ENCODE measurements at places on chromosomes 6 and 20.

GRCh38 chr6:90709431-90709996 is 122.6 kb upstream of the MAP3K7 start:
- no peak for DNase-seq

DNA sequence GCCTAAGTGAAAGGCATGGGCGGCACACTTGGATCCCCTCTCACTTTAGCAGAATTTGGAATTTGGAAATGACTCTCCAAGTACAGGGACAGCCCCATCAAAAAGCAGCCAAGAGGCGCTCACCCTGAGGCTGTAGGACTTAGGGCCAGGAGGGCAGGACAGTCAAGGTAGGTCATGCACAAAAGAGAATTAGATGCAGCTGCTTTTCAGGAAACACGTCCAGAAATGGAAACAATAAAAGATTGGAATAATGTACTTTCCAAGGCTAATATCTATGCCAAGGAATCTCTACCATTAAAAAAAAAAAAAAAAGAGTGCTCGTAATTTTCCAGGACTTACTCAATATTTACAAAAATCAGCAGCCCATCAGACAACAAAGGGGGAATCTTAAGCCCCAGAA is 19.9 kb downstream of the PREP start:
- no peak for DNase-seq

DNA sequence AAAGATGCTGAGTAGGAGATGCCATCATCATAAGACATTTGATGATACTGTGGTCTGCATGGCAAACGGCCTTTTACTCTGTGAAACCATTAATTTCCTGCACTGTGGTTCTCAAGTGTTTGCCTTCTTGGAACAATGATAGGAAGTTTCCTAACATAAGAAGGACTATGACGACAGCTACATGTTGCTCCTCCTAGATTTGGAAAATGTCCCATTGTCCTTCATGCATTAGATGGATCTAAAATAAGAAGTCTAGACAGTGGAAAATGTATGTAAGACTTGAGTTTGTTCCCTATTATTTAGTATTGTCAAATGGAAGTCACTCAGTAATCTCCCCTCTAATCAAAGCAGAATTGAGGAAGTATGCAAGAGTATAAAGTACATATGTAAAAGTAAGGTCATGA is 98.5 kb upstream of the TMEM170B start:
- no peak for DNase-seq

- no peak for DNase-seq
These were observed 12.9 kb upstream of the OCSTAMP start for GRCh38 chr20:46563170-46563859.

DNA sequence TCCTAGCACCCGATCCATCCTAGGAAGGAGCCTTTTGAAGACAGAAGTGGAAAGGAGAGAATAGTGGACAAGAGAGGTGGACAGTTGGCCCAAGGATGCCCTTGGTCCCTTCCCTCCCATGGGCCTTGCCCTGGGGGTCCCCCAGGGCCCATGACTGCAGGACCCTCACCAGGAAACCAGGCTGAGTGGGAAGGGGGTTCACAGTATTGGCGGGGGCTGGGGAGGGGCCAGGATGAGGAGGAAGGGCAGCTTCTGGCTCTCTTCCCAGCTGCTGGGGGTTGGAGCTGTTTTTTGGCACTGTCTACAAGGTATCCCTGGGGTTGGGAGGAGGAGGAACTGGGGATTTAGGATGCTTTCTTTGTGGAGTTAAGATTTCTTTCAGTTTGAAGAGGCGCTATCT is 4.0 kb upstream of the DSN1 start:
- DNase-seq = no peak

DNA sequence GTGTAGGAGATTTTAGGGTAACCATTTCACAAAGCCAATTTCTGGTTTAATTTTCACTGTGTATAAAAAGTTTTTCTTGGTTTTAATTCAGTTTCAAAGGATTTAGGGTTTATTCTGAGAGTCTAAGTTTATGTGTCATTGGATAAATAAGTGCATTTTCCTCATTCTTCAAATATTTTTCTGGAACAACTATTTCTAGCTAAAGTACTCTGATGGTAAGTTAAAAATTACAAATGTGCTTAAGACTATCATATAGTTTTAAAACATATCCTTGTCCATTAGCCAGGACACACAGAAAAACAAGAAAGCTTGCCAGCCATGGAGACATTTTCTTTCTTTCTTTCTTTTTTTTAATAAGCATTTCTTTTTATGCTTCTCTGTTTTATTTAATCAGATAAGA is 333.0 kb downstream of the RFPL4B start:
- no peak for DNase-seq

DNA sequence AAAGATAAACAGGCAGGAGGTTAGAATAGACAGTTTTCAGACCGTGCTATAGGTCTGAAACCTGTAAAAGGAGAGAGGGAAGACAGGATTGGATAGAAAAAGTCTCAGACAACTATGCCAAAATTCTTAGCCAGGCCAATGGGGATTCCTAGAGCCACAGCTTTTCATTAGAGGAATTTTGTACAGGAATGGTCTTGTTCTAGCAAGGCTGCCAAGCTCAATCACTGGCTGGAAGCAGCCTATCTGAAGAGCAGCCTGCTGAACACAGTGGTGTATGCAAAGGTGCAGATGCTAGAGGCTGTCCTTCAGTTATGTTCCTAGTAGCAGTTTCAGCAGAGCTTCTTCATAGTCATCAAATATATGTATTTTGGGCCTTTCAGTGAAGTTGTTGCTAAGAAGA is 313.1 kb downstream of the GRIK2 start:
- DNase-seq = no peak

GRCh38 chr6:90701926-90702325 is 115.1 kb upstream of the MAP3K7 start:
- no peak for DNase-seq

GRCh38 chr6:163750431-163751031 is 336.0 kb downstream of the QKI start:
- no peak for DNase-seq

- DNase-seq = no peak
These were observed 10.7 kb downstream of the SLC22A1 start for GRCh38 chr6:160132297-160132637.

- DNase-seq = no peak
These were observed 296.2 kb downstream of the FARS2 start for GRCh38 chr6:5557506-5557905.

DNA sequence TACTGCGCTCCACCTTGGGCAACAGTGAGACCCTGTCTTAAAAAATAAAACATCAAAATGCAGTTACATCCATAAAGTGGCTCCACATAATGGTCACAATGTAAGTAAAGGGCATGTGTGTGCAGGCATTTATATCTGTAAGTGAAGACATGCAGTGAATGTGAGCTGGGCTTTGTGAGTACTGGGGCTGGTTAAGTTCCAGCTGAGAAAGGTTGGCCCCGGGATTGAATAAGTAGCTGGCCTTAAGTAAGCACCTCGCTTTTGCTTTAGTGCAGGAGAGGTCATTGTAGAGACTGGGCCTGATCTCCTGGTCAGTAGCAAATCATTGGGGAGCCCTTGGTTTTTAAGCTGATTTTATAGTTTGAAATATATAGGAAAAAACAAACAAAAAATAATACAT is 8.0 kb downstream of the QKI start:
- DNase-seq = no peak

DNA sequence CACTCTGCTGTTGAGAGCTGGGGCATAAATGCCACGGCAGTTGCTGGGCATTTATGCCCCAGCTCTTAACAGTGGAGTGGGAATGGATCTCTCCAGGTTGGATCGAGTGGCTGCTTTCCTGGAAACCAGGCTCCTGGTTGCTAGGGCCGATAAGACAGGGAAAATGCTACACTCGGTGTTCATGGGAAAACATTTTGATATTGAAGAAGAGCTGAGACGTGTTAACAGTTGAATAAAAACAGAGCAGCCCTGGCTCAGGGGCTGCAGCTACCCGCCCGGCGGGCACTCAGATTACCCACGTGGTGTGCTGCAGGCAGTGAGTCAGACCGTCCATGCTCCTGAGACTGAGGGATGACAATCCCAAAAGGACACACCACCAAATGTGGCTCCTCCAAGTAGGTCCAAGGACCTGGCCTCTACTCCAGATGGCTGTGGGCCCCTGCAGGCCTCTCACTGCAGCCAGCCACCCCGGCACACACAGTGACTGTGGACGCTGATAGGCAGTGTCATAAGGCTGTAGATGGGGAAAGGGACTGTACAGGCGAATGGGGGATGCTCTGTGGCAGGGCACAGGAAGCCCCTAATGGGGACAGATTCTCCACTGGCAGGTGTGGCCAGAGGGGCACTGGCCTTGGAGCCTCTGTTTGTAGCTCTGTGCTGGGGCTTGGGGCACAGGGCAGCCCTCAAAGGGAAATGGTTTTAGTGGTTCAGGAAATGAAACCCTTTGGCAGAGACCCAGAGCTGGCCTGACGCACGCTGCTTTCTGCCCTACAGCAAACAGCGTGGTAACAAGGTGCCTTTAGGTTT is 237.8 kb downstream of the LY86 start:
- no peak for DNase-seq

- DNase-seq = no peak
These were observed 236.8 kb downstream of the DLL1 start for GRCh38 chr6:170053966-170054661.

- no peak for DNase-seq
These were observed 64.9 kb upstream of the ARHGAP18 start for GRCh38 chr6:129774697-129775447.

DNA sequence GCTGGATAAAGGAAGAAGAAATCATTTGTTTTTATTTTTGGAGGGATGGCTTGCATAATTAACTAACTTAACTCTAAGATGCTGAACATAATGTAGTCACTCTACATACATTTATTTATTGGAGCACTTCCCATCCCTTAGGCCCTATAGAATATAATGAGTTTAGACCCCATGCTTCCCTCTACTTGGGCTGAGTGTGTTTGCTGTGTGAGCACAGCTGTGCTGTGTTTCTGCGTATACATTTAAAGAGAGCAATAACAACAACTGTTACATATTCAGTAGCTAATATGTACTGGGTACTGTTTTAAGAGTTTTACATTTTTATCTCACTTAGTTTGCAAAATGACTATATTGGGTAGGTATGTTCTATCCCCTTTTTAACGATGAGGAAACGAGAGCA is 736.6 kb upstream of the NRSN1 start:
- no peak for DNase-seq

DNA sequence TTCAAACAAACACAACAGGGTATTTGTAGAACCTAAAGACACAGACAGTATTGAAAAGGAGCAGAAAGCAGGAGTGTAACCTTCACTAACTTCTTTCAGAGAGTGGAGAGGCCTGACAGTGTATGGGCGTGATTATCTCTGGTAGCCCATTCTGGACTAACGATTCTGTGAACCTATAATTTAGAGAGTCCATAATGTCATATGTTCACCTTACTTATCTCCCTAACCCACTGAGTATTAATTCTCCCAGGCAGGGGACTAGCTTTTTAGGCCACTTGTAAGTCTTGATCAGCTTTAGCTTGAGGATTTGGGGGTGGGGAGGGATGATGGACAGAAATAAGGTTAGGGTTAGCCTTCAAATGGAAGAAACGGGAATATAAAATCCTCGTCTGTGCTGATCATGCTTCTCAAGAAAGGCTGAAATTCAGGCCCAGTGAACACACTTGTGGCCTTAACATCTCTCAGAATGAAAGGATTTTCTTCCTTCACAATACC is 2.8 kb upstream of the PARD6B start:
- DNase-seq = no peak

DNA sequence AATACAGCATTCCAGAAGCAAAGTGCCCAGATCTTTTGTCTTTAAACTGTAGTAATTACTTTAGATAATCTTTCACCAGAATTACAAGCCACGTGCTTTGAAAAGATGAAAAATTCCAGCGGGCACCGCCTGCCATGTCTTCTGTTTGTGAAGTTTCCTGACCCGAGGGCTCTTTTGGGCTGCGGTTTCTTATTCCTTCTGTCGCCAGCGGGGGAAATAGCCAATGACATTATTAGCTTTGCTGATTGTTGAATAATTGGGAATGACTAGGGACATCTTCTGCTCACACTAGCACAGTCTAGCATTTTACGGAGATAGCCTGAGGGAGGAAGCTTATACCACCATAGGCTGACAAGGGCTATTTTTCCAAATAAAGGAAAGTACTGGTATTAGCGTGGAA is 124.7 kb downstream of the SAMD5 start:
- no peak for DNase-seq

DNA sequence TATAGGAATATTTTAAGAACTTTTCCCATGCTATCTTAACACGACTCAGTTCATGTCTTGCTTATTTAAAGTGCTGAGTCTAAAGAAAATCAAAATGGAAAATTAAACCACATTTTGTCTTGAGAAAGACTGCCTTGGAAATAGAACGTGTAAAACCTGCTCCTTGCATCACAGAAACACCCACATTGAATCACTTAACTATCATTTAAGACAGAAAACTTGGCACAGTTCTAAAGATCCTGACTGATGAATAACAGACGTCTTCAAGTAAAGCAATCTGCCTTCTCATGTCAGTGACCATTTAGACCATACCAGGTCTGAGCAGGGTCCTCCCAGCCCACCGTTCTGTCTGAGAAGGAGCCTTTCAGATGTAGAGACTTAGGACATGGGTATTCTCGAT is 7.4 kb downstream of the PERP start:
- DNase-seq = no peak

GRCh38 chr6:124947971-124948451 is 14.2 kb upstream of the RNF217 start:
- DNase-seq = no peak

- DNase-seq = peak; percentile 11
These were observed 181.2 kb downstream of the DTNBP1 start for GRCh38 chr6:15481390-15482291.

- DNase-seq = no peak
These were observed 139.4 kb upstream of the EYA4 start for GRCh38 chr6:133101790-133102189.

- no peak for DNase-seq
These were observed 86.8 kb downstream of the HAO1 start for GRCh38 chr20:7853493-7853892.

DNA sequence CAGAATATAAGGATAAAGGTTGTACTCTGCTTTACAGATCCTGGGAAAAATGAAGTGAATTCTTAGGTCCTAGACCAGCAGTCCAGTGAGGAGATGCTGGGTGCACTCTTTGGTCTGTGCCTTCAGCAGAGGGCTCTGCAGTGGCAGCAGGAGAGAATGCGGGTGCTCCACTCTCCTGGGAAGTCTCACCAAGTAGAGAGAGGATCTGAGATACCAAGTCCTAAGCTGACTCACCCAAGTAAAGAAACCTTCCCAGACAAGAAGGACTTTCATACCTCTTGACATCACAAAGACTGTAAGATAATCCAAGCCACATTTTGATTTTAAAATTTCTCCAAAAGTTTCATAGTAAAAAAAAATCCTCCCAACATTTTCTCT is 116.9 kb upstream of the EMILIN3 start:
- DNase-seq = no peak

- DNase-seq = no peak
These were observed 531.9 kb upstream of the MAN1A1 start for GRCh38 chr6:119881416-119881815.

DNA sequence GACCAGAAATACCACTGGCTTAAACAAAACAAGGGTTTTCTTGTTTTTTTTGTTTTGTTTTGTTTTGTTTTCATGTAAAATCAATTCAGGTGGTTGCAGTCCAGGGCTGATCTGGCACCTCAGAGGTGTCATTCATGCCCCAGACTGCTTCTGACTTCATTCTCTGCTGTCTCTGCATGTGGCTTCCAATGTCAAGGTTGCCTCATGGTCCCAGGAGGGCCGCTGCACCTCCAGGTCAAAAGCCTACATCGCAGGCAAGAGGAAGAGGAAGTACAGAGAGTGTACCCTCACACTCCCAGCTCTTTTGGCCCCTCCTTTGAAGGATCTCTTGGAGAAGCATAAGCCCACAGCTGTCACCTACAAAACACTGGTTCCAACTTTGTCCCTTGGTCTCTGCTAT is 1.4 kb upstream of the BTN3A1 start:
- no peak for DNase-seq

- DNase-seq = no peak
These were observed 122.2 kb upstream of the TNFAIP3 start for GRCh38 chr6:137744877-137745276.

All from stimulated activated CD8-positive, alpha-beta memory T cell treated with anti-CD3 and anti-CD28 coated beads, Interleukin-15, amount 100 ng/mL, for 4 hours (primary cell).